Fibroblast of lung (primary cell): ENCODE measurements at places on chromosomes 1 and 21. TPM values are rescaled to one million over a fixed set of nuclear protein-coding genes. Genes with fewer than 3 reads are reported as not detected.
A peak's percentile ranks its signal among the peaks of the same experiment; 100 is the strongest.

The PAQR6 gene
- 0.05 and 0.17 TPM in 2 replicates for polyA plus RNA-seq

The FNBP1L gene
- 4.1 and 8.7 TPM in 2 replicates for polyA plus RNA-seq

The VANGL1 gene
- 10.7 and 10.9 TPM in 2 replicates for polyA plus RNA-seq

The NPHS2 gene
- polyA plus RNA-seq = not detected in 2 replicates

The TPTE gene
- polyA plus RNA-seq = not detected in 2 replicates

The RPE65 gene
- not detected in 2 replicates for polyA plus RNA-seq

DNA sequence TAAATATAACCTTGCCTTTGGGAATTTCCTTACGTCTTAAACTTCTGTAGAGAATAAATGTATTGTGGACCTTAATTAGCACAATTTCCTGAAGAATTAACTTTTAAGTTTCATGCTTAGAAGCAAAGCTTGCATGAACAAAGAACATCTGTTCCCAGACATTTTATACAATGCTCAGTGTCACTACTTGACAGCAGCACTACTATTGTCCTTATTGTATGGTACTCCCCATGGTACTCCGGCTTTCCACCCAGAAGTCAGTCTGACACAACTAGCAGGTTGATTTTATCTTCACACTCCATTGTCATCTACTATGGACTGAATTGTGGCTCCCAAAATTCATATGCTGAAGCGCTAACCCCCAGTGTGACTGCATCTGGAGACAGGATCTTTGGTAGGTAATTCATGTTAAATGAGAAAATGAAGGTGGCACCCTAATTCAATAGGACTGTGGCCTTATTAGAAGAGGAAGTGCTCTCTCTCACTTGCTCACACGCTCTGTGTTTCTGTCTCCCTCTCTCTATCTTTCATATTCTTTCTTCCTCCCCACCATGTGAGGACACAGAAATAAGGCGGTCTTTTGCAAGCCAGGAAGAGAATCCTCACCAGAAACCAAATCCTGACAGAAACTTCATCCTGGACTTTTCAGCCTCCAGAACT is 10.7 kb upstream of the OR2B11 start:
- no peaks in the 10 kb centered on the region for H3K27me3 ChIP-seq
- no peak for DNase-seq
- no peak overlapping the region for H3K27ac ChIP-seq
- no peaks in the 10 kb centered on the region for H3K36me3 ChIP-seq
- no peaks in the 10 kb centered on the region for H3K4me1 ChIP-seq

GRCh38 chr1:102435483-102435882 is 438.8 kb upstream of the OLFM3 start:
- H3K27me3 ChIP-seq = no peaks in the 10 kb centered on the region
- H3K4me3 ChIP-seq = no peak overlapping the region
- H3K4me1 ChIP-seq = no peaks in the 10 kb centered on the region
- no peak for DNase-seq

DNA sequence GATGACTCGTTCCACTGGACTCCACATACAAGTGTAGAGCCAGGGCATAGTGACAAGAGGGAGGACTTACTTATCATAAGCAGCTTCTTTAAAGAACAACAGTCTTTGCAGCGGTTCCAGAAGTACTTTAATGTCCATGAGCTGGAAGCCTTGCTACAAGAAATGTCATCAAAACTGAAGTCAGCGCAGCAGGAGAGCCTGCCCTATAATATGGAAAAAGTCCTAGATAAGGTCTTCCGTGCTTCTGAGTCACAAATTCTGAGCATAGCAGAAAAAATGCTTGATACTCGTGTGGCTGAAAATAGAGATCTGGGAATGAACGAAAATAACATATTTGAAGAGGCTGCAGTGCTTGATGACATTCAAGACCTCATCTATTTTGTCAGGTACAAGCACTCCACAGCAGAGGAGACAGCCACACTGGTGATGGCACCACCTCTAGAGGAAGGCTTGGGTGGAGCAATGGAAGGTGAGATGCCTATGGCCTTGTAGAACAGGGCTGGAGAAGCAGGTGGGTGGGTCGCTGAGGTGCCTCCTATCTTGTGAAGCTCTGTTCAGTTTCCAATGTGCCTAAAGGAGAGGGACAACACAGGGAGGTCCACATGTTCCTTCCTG is 12.1 kb downstream of the MIA3 start:
- H3K4me3 ChIP-seq = no peak overlapping the region
- peaks cover 11% of the 10 kb centered on the region for H3K36me3 ChIP-seq
- DNase-seq = peak; percentile 76
- H3K27ac ChIP-seq = no peak overlapping the region
- no peaks in the 10 kb centered on the region for H3K4me1 ChIP-seq

- peak; percentile 7 for DNase-seq
- H3K4me1 ChIP-seq = no peaks in the 10 kb centered on the region
- H3K27ac ChIP-seq = no peak overlapping the region
Measured at GRCh38 chr1:17475752-17476151, 36.3 kb upstream of the RCC2 start.

DNA sequence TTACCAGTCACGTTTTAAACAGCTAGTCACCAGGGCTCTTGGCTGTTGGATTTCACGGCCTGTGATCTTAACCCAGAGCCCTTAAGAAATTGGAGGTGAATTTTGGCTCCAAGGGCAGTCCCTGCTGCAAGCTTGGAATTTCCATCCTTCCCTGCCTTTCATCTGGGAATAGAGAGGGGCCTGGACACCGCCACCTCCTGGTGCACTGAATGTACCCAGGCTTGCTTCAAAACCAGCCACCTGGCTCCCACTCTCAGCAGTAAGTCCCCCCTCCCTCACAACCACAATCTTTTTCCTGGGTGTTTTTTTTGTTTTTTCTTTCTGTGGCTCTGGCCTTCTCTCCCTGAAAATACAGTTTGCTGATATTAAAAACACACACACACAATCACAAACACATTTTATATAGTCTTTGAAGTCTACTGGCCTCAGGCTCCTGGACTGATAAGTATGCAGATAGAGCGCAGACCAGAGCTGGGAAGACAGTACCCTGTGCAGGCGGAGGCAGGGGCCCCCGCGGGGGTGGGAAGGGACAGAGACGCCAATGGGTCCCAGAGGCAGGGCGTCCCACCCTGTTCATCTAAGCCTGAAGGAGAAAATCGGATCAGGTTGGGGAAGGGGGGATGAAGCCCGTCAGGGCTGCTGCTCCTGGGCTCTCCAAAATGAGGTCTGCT is 65.8 kb upstream of the IGSF21 start:
- no peaks in the 10 kb centered on the region for H3K36me3 ChIP-seq
- no peaks in the 10 kb centered on the region for H3K27me3 ChIP-seq
- no peak overlapping the region for H3K27ac ChIP-seq

- H3K27ac ChIP-seq = no peak overlapping the region
- no peaks in the 10 kb centered on the region for H3K27me3 ChIP-seq
- no peak for DNase-seq
- H3K36me3 ChIP-seq = no peaks in the 10 kb centered on the region
- no peaks in the 10 kb centered on the region for H3K4me1 ChIP-seq
- no peak overlapping the region for H3K4me3 ChIP-seq
Measured at GRCh38 chr1:162220009-162220539, 150.6 kb downstream of the NOS1AP start.

- H3K27ac ChIP-seq = no peak overlapping the region
- no peak overlapping the region for H3K4me3 ChIP-seq
- H3K36me3 ChIP-seq = no peaks in the 10 kb centered on the region
- H3K27me3 ChIP-seq = no peaks in the 10 kb centered on the region
- no peaks in the 10 kb centered on the region for H3K4me1 ChIP-seq
- DNase-seq = no peak
Measured at GRCh38 chr1:47907177-47907528, 90.0 kb downstream of the TRABD2B start.

DNA sequence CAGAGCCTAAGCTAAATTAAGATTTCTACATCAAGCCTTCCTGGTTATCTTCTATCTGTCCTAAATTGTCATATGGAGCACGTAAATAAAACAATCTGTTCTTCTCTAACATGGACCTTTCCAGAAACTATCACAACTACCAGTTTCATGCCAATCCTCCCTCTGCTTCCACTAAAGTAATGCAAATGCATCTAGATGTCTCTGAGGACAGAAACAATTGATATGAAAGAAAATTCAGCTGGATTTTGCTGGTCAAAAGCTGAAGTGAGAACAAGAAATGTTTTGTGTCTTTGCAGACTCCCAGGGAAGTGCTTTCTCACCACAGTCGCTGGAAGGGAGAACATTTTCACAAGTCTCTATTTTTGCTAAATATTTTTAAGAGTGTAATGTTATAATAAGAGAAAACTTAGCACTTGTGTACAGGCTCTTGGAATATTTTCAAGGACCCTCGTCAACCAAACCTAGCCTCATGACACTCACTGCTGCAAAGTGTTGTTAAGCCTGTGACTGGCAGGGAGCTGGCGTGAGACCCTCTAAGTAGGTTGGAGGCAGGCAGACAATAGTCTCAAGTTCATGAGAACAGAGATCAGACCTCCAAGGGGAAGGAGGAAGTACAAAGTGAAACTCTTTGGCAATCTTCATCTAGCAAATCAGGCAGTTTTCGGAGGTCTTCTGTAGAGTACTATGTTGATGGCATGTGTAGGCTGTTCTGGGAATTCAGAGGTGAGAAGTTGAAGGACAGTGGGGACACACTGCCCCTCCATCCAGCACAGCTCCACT is 38.8 kb downstream of the DNASE2B start:
- no peaks in the 10 kb centered on the region for H3K4me1 ChIP-seq
- DNase-seq = no peak
- no peaks in the 10 kb centered on the region for H3K36me3 ChIP-seq
- H3K27ac ChIP-seq = no peak overlapping the region

GRCh38 chr1:50929376-50929958 is 30.6 kb downstream of the FAF1 start:
- no peaks in the 10 kb centered on the region for H3K36me3 ChIP-seq
- peak; percentile 39 for DNase-seq
- H3K4me3 ChIP-seq = no peak overlapping the region
- no peaks in the 10 kb centered on the region for H3K4me1 ChIP-seq

GRCh38 chr1:179066471-179066870 is 15.4 kb upstream of the TOR3A start:
- no peak overlapping the region for H3K27ac ChIP-seq
- H3K4me1 ChIP-seq = no peaks in the 10 kb centered on the region
- no peak for DNase-seq

- no peaks in the 10 kb centered on the region for H3K36me3 ChIP-seq
- no peak for DNase-seq
- H3K27me3 ChIP-seq = no peaks in the 10 kb centered on the region
- peaks cover 14% of the 10 kb centered on the region for H3K4me1 ChIP-seq
- no peak overlapping the region for H3K27ac ChIP-seq
- no peak overlapping the region for H3K4me3 ChIP-seq
Measured at GRCh38 chr21:39007532-39007931, 175.7 kb downstream of the PSMG1 start.

GRCh38 chr1:182811975-182812722 is 22.6 kb downstream of the NPL start:
- H3K27ac ChIP-seq = no peak overlapping the region
- H3K4me3 ChIP-seq = no peak overlapping the region
- H3K36me3 ChIP-seq = no peaks in the 10 kb centered on the region
- no peak for DNase-seq
- no peaks in the 10 kb centered on the region for H3K27me3 ChIP-seq

- DNase-seq = peak; percentile 22
- H3K36me3 ChIP-seq = peaks cover 7% of the 10 kb centered on the region
- H3K27me3 ChIP-seq = no peaks in the 10 kb centered on the region
Measured at GRCh38 chr1:45623972-45624371, at the start of gene CCDC17. CCDC17 (minus strand) TSS chr1:45624054; CDS start chr1:45623909, 145 bp downstream.

DNA sequence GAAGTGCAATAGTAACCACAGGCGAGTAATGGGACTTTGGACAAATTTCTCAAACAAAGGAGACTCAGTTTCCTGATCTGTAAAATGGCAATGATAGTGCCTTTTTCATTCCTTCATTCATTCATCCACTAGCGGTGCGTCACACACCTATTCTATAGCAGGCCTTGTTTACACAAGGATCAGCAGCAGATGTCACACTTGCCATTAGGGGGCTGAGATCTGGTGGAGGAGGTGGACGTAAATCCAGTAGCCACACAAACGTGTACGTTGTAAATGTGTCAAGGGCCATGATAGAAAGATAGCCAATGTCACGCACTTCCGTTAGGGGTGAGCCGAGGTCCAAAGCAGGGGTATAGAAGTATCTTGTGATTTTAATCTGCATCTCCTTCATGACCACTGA is 34.2 kb downstream of the SERINC2 start:
- H3K36me3 ChIP-seq = no peaks in the 10 kb centered on the region
- H3K27ac ChIP-seq = no peak overlapping the region
- H3K27me3 ChIP-seq = peaks cover 3% of the 10 kb centered on the region
- no peak for DNase-seq
- H3K4me3 ChIP-seq = no peak overlapping the region

DNA sequence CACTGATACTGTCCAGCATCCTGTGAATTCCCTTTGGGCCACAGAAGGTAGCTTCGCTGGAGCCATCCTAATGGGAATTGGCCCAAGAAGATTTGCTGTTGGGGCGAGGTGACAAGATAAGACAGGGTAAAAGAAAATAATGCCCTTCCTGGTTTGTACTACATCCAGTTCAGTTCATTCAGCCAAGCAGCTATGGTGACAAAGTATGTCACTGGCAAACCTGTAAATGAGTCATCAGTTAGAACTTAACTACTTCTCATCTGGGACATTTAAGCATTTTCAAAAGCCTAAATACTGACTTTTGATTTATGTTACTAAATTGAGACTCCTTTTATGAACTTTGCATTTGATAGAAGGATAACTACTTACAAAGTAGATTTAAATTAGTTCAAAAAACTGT is 54.2 kb downstream of the WDR64 start:
- no peaks in the 10 kb centered on the region for H3K4me1 ChIP-seq
- no peak for DNase-seq
- no peaks in the 10 kb centered on the region for H3K27me3 ChIP-seq
- no peak overlapping the region for H3K4me3 ChIP-seq
- no peak overlapping the region for H3K27ac ChIP-seq

- H3K4me1 ChIP-seq = no peaks in the 10 kb centered on the region
- no peak overlapping the region for H3K27ac ChIP-seq
- no peaks in the 10 kb centered on the region for H3K36me3 ChIP-seq
- H3K4me3 ChIP-seq = peak overlapping the region; percentile 6
Measured at GRCh38 chr21:16419188-16419921, 689.6 kb downstream of the USP25 start.

- no peak overlapping the region for H3K27ac ChIP-seq
- no peaks in the 10 kb centered on the region for H3K36me3 ChIP-seq
- no peak for DNase-seq
Measured at GRCh38 chr1:25618433-25618808, 1.8 kb downstream of the MAN1C1 start.

DNA sequence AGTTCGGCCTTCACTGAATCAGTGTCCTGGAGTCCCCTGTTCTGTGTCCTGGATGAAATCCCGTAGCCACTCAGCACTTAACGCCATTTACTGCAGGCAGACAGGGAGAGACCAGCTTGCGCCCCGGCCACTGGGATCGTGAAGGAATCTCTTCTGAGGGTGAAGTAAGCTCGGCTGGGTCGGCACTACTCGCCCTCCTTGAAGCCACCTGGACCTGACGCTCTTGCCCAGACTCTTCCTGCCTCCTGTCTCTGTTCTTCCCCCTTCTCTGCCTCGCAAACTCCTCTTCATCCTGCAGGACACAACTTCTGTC is 99.9 kb upstream of the ZBTB40 start:
- no peaks in the 10 kb centered on the region for H3K36me3 ChIP-seq
- DNase-seq = no peak
- peaks cover 30% of the 10 kb centered on the region for H3K27me3 ChIP-seq
- H3K4me3 ChIP-seq = no peak overlapping the region
- H3K4me1 ChIP-seq = no peaks in the 10 kb centered on the region
- no peak overlapping the region for H3K27ac ChIP-seq
